ENCODE measurements at places on chromosomes 4 and X.
A peak's percentile ranks its signal among the peaks of the same experiment; 100 is the strongest.

GRCh38 chrX:10859353-10859752 is 239.0 kb upstream of the MID1 start:
- DNase-seq = no peak

DNA sequence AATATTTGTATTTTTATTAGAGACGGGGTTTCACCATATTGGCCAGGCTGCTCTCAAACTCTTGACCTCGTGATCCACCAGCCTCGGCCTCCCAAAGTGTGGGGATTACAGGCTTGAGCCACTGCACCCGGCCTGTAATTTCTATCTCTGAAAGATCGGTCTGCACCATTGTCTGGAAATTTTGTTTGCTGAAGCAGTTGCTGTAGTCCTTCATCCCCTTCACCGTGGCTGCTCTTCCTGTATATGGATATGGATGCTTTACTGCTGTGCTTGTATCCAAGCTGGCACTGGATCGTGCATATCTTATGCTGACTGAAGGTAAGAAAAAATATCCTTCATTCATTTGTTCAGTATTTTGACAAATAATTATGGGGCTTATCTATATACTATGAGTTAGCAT is 338.4 kb upstream of the GNPDA2 start:
- DNase-seq = no peak

DNA sequence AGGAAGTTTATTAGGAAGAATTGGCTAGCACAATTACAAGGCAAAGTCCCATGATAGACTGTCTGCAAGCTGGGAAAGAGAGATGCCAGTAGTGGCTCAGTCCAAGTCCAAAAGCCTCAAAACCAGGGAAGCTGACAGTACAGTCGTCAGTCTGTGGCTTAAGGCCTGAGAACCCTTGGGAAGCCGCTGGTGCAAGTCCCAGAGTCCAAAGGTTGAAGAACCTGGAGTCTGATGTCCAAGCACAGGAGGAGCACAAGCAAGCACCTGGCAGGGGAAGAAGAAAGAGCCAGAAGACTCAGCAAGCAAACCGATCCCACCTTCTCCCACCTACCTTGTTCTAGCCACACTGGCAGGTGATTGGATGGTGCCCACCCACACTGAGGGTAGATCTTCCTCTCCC is 51.3 kb upstream of the TMEM150C start:
- no peak for DNase-seq

GRCh38 chr4:76301068-76301774 is 5.3 kb upstream of the STBD1 start:
- no peak for DNase-seq

DNA sequence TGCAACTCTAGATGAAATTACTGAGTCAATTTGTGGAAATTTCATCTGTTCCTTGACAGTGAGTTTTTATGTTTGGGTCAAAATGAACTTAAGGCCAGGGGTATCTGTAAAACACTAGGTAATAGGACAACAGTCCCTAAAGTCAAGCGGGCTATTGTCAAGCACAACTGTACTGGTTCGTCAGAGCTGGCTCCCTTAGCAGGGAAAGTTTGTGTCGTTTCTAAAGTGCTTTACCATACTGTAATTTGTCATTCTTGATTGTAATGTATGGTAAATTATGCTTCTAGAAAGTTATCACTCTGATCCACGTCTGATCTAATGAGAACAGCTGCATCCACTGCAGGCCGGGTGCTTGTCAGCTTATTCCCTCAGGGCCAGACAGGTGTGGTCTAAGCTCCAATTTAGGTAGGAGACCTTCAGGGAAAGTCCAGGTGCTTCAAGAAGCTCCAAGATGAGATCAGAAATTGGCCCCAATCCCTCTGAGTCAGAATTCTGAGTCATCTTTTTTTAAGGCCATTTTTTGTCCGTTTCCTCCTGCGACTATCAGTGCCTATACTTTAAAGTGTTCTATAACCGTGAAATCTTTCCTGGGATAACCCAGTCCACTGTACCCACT is 92.2 kb downstream of the PALLD start:
- DNase-seq = no peak

GRCh38 chr4:36835246-36835645 is 409.3 kb upstream of the NWD2 start:
- no peak for DNase-seq

DNA sequence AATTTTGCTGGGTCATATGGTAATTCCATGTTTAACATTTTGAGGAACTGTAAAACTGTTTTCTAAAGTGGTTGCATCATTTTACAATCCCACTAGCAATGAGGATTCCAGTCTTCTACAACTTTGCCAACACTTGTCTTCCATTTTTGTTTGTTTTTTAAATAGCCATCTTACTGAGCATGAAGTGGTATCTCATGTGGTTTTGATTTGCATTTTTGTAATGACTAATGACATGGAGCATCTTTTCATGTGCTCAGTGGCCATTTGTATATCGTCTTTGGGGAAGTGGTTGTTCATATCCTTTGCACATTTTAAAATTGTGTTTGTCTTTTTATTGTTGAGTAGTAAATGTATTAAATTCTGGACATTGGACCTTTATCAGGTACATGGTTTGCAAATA is 94.7 kb downstream of the TMEM131L start:
- no peak for DNase-seq

DNA sequence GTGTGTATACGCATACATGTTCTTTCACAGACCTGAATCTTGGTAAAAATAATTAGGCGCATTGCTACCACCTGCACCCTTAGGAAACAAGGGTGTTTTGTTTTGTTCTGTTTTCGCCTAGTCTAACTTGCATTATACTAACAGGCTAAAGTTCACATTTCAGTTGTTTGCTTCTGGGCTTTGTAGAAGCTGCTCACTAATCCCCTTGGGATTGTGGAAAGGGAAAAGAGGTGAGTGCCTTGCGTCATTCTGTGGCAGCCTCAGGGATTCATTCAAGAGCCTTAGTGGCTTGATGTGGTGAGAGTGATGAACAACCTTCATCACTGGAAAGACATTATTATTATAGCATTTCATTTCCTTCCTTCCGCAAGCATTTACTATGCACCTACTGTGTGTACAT is 331.1 kb downstream of the ADGRL3 start:
- DNase-seq = no peak

GRCh38 chrX:18890724-18891547 is 93.0 kb downstream of the PHKA2 start:
- DNase-seq = no peak

DNA sequence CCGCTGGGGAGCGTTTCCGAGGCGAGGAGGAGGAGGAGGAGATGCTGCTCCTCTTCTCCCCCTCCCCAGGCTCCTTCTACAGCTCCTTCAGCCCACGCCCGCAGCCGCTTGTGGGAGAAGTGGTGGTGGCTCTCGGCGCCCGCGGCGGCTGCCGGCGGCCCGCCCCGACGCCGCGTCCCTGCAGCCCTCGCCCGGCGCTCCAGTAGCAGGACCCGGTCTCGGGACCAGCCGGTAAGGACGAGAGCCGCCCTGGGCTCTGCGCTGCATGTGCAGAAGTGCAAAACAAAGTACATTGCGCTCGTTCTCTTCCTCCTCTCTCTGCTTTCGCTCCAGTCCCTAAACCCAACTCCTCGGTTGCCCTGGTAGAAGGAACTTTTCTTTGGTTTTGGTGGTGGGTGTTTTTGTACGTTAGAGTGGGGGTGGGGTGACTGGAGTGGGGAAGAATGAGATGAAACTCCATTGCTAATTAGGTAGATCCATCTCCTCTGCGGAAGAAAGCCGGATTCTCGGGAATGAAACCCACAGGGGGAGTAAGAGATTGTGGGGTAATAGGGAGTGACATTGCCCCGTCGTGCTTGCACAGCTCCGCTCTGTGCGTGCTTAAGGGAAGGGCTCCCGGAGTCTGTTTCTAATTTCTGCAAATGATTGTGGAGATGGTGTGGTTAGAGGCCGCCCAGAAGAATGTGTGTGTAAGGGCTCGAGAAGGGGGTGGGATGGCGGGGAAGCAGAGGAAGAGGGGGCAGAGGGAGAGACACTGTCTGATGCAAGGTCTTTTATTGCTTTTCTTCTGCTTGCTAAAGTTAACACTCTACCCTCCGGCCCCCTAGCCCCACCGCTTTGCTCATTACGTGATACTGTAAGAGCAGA is 677 bp downstream of the PTPN13 start:
- DNase-seq = no peak

GRCh38 chr4:150079081-150079581 is 886 bp downstream of the DCLK2 start:
- DNase-seq = peak; percentile 18

DNA sequence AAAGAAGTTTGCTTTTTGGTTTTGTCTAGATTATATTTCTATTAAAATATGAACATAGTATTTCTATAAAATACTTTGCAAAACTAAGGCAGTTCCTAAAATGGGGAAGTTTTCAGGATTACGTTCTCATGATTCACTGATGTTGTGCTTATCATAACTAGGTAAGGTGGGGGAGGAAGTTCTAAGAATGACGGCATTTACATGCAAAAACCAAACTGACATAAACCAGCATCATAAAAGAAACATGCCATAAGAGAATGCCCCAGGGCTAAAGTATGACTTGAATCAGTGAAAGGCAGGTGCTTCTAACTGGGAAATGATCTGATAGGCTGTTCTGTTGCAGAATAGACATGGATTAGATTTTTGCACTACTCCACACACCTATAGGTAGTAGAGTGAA is 204.7 kb upstream of the JADE1 start:
- DNase-seq = no peak

GRCh38 chr4:17619416-17620105 is 5.1 kb downstream of the MED28 start:
- DNase-seq = no peak

- no peak for DNase-seq
Observed at GRCh38 chr4:88981556-88981955, 75.4 kb downstream of the FAM13A start.

GRCh38 chr4:112176596-112176995 is 31.3 kb downstream of the FAM241A start:
- no peak for DNase-seq

- no peak for DNase-seq
Observed at GRCh38 chr4:1974840-1975239, 33.9 kb downstream of the NELFA start.

DNA sequence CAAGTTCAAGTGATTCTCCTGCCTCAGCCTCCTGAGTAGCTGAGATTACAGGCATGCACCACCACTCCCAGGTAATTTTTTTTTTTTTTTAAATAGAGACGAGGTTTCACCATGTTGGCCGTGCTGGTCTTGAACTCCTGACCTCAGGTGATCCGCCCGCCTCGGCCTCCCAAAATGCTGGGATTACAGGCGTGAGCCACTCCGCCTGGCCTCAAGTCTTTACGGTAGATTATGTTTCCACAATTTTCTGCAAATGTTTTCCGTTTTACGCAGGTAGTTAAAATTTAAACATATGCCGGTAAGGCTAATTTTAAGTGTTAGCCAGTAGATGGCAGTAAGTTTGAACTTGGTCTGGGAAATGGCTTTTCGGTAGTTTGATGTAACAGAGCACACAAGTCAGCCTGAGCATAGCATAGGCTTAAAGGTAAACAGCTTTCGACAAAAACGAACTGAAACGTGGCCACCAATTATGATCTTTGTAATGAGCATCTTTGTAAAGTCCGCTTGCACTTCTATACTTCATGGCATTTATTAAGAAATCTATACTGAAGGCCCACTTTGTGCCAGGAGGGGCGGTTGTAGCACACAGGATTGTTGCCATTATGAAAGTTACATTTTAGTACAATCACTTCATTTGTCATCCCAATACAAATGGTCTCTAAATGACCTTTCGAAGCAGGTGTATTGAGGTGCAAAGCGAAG is 31.1 kb downstream of the CCKAR start:
- DNase-seq = peak; percentile 43

DNA sequence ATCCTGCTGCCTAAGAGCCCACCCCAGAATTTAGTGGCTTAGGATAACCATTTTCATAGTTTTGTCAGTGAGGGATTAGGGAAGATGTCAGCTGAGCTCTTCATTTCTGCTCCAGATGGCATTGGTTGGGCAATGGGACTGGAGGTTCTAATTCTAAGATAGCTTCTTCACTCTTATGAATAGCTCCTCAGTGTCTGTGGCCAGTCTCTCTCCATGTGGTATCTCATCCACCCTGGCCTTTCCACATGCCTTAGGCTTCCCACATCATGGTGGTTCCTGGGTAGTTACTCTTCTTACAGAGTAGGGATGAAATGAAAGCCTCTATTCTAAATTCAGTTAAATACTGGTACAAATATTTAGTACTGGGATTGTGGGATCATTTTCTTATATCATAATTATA is 31.3 kb downstream of the REPS2 start:
- no peak for DNase-seq

- DNase-seq = no peak
Observed at GRCh38 chr4:3313139-3313538, 20.3 kb downstream of the RGS12 start.

DNA sequence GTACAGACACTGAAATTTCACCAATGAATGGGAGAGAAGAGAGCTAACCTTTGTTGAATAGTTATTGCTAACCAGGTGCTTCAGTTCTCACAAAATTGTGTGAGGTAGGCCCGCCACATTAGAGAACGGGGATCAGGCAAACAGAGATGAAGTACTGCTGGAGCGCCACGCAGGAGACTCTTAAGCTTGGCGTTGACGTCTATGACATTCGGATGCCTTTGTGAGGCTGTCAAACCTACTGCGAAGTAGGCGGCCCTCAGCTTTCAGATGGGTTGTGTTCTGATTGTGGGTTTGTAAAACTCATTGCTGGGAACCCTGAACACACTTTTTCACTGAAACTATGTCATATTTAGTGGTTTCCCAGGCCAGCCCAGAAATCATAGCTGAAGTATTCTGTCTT is 173.6 kb downstream of the CBR4 start:
- no peak for DNase-seq

GRCh38 chr4:126719852-126720251 is 912.9 kb upstream of the INTU start:
- no peak for DNase-seq

DNA sequence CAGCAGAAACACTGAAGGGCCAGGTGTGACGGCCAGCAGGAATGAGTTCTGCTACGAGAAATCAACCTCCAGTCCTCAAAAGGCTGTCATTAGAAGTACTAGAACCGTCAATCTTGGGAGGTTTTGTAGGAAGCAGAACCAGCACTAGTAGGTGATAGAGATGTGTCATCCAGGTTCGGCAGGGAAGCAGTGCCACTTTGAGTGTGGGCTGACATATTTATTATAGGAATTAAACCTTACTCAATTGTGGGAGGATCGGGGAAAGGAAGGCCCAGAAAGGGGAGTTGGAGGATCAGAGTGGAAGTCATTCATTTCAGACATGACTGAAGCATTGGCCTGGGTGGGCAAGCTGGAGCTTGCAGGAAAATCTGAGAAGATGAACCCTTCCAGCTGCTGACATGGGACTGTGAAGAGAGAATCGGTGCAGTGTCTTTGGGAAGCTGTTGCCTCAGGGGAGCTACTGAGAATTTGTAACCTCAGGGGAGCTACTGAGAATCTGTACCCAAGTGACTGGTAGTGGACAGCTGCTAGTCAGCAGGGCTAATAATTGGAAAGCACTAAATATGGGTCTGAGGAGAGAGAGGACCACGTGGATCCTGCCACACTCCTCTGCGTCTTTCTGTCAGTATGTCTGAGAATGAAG is 177.4 kb downstream of the SPRY1 start:
- DNase-seq = no peak

- DNase-seq = no peak
Observed at GRCh38 chr4:79561751-79562150, 153.7 kb upstream of the GK2 start.

GRCh38 chr4:175891851-175892250 is 79.8 kb upstream of the GPM6A start:
- DNase-seq = no peak

- no peak for DNase-seq
Observed at GRCh38 chrX:45479835-45480422, 279.3 kb upstream of the DIPK2B start.
